ENCODE measurements at places on chromosomes 11 and 22. TPM values are rescaled to one million over a fixed set of nuclear protein-coding genes. Genes with fewer than 3 reads are reported as not detected.

The CRYBB3 gene
- total RNA-seq, result not detected

The TLCD5 gene
- total RNA-seq, result 3.7 TPM

The FGF19 gene
- not detected for total RNA-seq

The KBTBD3 gene
- 3.2 TPM for total RNA-seq
